Aorta (tissue), 5 donors: ENCODE measurements at places on chromosomes 5 and 9.

DNA sequence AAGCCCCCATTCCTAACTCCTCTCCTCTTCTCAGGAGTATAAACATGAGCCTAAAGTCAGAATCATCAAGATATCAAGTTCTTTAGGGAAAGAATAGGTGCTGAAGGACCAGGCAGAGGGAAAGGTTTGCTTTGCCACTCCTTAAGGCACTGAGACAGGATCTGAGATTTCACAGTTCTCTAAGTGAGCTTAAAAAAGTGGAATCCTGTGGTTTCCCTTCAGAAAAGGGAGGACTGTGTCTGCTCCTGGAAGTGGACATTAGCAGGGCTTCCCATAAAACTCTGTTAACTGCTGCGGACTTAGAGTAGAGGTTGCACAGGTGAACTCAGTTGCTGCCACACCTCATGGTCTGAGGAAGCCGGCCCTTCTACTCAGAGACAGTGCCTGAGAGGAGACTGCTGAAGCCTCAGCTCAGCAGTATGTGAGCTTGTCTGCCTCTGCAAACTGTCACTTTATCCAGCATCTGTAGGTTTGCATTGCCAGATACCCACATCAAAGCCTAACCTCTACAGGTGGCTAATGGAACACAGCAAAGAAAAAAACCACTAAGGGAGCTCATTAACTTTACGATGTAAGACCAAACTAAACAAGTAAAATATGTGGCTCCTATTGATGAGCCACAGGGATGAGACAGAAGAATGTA, 42.9 kb downstream of the RIC1 start:
- no peak for DNase-seq

DNA sequence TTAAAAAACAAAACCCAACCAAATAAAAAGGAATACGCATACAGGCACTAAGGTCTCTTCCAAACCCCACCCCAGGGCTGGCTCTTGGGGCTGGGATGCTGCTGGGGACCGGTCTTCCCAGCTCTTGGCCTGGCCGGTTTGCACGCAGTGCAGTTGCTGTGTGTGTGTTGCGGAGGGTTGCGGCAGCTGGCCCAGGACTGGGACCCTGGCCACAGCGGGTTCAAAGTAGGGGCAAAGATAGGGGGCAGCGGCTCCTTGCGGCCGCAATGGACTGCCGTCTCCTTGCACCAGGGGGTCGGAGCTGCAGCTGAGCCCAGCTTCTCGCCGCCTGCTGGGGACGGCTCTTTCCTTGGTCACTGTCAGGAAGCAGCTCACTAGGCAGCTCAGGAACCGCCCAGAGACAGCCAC, 5.0 kb downstream of the DMRT3 start:
- DNase-seq: no peak

- DNase-seq: no peak
Observed at GRCh38 chr5:159782197-159782994, 133.9 kb upstream of the ADRA1B start.

DNA sequence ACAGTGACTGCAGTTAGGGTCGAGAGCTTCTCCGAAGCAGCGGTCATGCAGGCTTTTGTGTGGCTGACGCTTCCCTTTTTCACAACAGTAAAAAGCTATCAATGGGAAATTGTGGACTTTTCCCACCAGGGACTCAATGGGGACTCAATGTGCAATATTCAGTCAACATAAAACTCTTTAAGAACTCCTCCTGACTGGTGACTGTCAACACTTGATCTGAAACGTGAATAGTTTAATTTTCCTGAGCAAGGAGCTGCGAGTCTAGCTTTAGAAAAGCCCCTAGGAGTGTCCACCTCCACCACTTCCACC, 28.7 kb downstream of the EXOC3 start:
- DNase-seq: no peak

- no peak for DNase-seq
Observed at GRCh38 chr9:78363221-78363620, 66.3 kb downstream of the PSAT1 start.

- DNase-seq: no peak
Observed at GRCh38 chr9:83521411-83521810, 16.8 kb downstream of the FRMD3 start.

DNA sequence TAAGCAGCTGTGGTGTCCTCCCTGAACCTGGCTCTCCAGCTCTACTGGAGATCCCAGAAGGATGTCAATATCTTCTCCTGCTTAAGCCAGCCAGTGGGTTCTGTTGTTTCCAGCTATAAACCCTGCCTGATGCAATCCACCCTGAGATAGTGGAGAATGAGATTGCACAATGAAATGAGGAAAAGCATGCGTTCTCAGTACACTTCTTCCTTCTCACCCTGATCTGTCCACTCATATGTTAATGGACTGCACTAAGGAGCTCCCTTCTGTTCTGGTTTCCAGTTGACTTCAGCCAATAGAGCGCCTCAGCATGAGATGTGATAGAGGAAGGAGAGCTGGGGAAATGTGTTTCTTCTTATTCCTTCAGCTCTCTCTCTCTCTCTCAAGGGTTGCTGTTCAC, 40.0 kb upstream of the CDH6 start:
- DNase-seq: no peak

GRCh38 chr9:72600671-72601070, 79.3 kb downstream of the TMC1 start:
- no peak for DNase-seq

GRCh38 chr5:163938595-163938994, 433.2 kb downstream of the MAT2B start:
- no peak for DNase-seq

GRCh38 chr5:39349484-39349883, 14.8 kb downstream of the C9 start:
- no peak for DNase-seq

DNA sequence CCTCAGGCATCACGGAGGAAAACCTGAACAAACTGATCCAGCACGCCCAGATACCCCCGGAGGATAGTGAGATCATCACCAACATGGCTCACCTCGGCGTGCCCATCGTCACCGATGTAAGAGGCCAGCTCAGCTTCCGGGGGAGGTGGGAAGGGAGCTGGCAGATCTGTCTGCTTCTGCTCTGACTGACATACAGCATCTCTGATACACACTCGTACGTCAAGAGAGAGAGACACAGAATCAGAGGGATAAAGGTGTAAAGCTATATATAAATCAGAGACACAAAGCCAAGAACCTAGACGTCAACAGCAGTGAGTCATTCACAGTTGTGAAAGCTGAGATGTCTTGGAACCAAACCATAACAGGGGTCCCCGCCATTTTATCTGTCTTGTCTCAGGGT, 30.1 kb upstream of the CFAP157 start:
- no peak for DNase-seq

DNA sequence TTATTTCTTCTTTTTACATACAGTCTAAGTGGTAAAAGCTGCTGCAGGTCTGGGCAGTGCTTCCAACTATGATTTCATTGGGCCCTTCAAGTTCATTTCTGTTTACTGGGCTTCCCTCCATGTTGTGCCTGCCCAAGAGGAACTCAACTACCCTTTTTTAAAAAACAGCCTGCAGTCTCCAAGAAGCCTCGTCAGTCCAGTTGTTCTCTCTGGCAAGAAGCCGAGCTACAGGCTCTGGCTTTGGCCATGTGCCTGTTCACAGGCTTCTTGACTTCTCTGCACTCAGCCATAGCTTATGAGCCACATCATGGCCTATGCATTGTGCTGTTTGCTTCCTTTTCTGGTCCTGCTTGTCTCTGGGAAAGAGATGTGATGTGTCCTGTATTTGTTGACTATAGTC, 119.7 kb upstream of the PJA2 start:
- DNase-seq: no peak

GRCh38 chr9:94031380-94031779, 52.9 kb upstream of the PTPDC1 start:
- DNase-seq: no peak

- no peak for DNase-seq
Observed at GRCh38 chr9:133394687-133395271, 18.6 kb downstream of the STKLD1 start.

DNA sequence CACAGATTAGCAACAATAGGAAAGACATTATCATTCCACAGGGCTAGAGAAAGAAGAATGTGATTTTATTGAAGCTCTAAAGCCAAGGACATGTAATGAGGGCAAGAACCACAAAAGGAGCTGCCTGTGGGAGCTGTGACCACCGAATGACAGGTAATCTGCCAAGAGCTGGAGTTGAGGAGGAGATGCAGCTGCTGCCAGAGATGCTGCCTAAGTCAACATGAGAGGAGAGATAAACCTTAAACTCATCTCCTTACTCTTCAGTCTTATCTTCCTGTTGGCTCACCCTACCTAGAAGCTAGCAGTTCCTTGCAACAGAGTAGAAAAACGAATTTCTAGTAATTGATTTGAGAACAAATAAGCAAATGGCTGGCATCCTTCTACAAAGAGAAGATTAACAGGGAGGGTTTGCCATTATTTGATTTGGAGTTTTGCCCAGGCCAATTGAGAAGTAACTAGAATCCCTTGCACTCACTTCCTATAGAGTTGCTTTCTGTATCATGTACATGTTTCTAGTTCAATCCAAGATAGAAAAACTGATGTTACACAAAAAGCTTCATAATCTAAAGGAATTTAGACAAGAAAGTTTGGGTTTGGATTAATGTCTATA, 539.2 kb downstream of the TLE1 start:
- DNase-seq: no peak

- no peak for DNase-seq
Observed at GRCh38 chr9:27438522-27438921, 85.6 kb upstream of the IFNK start.

DNA sequence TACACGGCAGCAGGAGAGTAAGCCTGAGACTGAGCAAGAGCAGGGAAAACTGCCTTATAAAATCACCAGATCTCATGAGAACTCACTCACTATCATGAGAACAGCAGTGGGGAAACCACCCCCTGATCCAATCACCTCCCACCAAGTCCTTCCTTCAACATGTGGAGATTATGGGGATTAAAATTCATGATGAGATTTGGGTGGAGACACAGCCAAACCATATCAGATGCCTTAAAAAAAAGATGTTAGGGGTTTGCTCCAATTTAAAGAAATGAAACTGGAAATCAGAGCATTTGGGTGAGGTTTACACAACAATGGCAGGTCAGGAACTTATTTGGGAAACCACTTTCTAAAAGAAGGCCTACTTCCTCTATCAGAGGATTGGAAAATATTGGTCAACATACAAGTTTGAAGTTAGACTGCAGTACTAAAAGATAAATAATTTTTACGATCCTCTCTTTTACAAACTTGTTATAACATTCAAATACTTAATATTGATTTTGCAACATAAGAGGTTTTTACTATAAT, 105.1 kb downstream of the FBN2 start:
- DNase-seq: no peak

DNA sequence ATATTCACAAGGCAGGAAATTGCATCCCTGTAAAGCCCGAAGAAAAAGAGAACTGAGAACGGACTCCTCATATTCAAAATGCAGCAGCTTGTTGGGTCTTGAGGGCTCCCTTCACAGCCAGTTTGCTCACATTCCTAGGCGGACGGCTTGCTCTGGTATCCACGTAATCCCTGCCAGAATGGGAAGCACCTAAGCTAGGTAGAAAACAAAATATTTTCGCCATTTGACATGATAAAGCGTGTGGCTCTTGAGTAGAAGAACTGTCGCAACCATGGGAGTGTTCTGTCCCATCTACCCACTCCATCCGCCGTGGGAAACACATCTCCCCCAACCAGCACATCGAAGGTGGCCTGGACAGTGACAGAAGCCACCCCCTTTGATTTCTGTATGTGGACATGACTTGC, 183.1 kb downstream of the GAS1 start:
- DNase-seq: no peak

DNA sequence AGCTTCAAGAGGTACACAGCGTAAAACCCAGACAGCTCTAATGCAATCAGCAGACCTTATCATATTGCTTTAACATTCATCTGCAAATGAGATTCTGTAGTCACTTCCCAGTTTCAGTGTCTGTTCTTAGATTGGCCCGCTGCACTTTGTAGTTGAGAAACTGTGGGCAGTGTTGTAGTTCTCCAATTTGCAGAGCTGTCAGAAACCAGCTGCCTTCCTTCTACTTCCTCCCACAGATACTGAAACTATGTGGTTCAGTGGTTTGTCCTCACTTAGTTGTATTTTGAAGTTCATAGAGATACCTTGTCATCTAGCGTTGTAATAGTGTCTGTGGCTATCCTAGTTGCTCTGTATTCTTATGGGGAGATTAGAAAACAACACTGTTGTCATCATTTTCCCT, 39.6 kb upstream of the TRIM36 start:
- DNase-seq: no peak

GRCh38 chr5:170482511-170482910, 21.3 kb upstream of the KCNIP1 start:
- DNase-seq: no peak

DNA sequence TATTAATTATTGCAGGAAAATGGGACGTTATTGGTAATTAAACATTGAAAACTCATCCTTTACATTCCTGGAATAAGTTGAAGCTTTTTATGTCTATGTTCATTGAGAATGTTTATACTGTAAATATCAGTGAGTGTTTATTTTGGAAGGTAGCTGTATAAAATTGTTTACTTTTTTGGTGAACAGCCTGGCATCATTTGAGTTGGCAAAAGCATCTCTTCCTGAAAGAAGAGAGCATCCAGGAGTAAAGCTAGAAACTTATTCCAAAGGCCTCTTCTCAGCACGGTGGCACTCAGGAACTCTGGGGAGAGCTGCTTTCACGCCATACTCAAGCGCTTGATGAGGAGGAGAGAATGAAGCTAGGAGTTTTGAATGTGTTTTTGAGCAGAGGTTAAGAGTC, 79.9 kb downstream of the GAPVD1 start:
- no peak for DNase-seq

GRCh38 chr5:120367896-120368634, 96.0 kb upstream of the PRR16 start:
- no peak for DNase-seq

- no peak for DNase-seq
Observed at GRCh38 chr9:7346144-7346543, 453.4 kb downstream of the DMAC1 start.

DNA sequence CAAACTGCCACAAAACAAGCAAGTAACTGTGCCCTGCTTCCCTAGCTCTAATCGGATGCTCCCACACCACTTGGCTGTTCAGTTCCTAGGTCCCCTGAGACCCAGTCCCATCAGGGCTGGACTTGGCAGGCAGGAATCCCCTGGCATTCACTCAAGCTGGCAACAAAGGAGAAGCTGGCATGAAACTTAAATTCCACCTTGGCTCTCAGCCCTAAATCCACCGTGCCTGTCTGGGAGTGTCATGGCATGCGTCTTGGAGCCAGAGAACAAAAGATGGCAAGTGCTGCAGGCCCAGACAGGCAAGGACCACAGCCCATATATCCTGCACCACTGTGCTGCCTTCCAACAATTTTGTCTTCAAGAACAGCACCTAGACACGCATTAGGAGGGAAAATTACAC, 38.2 kb downstream of the ETF1 start:
- no peak for DNase-seq

DNA sequence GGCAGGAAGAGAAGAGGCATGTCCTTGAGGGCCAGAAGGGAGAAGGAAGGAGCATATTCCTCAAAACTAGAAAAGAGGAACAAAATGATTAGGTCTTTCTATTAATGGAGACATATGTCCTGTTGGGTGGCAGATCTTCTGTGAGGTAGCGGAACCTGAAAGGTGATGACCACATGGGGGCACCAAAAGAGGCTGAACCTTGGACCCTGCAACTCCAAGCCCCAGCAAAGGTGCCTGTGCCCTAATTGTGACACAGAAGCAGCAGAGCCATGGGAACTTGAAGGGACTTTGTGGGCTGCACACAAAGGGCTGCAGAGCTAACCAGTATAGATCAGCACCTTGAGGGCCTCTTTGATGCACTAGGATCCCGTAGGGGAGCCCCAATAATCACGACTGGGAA, 158.0 kb downstream of the BAAT start:
- no peak for DNase-seq

GRCh38 chr5:77322406-77322805, 111.9 kb downstream of the PDE8B start:
- DNase-seq: no peak
